ENCODE measurements at places on chromosomes 7 and 10. TPM values are rescaled to one million over a fixed set of nuclear protein-coding genes. Genes with fewer than 3 reads are reported as not detected.

DNA sequence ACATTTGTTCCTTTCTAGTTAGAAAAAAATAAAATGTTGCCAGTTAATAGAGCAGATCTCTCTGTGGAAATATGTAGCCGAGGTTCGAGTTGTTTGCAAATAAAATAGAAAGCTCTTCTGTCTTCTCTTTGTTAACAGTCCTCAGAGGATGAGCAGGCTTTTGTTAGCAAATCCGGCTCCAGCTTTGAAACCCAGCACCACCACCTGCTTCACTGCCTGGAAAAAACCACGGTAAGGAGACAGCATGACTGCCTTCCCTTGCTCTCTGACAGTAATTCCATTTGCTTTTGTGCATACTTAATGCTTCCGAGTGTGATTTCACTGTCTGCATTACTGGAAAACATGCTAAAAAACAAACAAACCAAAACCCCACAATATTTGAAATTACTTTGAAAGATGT lies 115.6 kb downstream of the TSPAN12 start:
- no peak for DNase-seq

DNA sequence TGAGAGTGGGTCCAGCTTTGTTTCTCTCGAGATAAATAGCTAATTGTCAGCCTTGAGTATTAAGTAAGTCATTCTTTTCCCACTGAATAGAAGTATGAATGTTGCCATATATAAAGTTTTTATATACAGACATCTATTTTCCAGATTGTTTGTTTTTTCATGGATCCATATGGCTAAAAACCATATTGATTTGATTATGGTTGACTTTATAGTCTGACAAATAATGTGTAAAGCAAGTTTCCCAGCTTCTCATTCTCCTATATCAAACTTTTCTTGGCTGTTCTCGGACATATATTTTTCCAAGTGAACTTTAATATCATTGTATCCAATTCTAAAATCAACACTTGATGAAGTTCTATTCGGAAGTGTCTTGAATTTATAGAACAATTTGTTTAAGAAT lies 352.4 kb upstream of the MEOX2 start:
- DNase-seq: no peak

DNA sequence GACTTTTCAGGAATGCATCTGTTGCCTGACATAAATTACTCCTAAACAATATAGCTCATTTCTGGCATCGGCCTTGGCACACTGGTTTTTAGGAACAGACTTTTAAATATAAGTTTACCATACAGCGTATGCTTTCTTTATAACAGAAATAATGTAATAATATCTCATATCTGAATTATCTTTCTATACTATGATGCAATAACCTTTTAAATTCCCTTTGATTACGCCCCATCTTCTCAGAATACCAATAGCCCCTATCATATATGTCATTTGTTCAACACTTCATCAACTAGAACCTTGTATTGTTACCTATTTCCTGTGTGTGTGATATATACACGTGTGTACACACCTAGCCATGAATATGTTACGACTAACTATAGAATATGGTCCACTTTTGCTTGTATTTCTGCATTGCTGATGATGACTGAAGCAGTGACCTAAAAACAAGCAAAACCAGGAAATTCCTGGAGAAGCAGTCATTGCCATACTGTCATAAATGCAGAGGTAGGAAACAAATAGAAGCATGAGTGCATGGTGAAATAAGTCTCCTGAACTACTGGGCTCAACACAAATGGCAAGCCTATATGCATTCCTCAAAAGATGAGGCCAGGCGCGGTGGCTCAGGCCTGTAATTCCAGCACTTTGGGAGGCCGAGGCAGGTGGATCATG lies 618.4 kb upstream of the NRP1 start:
- DNase-seq: no peak

DNA sequence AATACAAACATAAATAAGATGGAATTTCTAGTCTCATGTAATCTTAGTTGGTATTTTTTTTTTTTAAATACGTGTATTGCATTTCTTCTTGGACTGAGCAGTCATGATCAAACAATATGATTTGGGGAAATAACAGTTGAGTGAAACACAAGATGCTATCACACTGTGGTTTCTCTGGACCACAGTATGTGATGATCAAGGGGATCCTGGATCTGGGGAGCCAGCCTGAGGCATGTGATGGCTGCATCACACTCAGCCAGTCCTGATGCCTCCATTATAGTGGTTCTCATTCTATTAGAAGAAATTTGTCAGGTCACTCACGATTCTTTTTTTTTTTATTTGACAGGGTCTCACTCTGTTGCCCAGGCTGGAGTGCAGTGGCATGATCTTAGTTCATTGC lies 495.9 kb upstream of the POT1 start:
- DNase-seq: no peak

DNA sequence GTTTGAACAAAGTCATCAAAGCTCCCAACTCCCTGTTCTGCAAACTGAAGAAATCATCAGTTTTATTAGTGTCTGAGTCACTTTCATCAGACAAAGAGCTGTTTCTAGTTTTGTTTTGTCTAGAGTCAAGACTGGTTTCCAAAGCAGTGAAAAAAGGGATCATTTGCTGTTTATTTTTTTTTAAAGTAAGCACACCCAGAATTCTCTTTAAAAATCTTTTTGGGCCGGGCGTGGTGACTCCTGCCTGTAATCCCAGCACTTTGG lies 972.0 kb upstream of the CELF2 start:
- no peak for DNase-seq

- no peak for DNase-seq
These were observed 29.2 kb downstream of the GBX1 start for GRCh38 chr7:151138153-151138851.

Gene LDB3
- 1,459 TPM for total RNA-seq

Gene SLC26A4
- total RNA-seq: 0.40 TPM

DNA sequence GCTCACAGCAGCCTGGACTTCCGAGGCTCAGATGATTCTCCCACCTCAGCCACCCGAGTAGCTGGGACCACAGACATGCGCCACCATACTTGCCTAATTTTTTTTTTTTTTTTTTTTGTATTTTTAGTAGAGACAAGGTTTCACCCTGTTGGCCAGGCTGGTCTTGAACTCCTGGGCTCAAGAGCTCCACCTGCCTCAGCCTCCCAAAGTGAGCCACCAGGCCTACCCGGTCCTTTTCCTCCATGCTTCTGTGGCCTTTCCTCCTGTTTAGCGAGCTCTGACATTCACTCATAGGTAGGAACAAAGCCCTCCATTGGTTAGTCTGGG lies 50.1 kb upstream of the SRPK2 start:
- DNase-seq: no peak

- no peak for DNase-seq
These were observed 46.9 kb downstream of the STEAP1B start for GRCh38 chr7:22452960-22453558.

DNA sequence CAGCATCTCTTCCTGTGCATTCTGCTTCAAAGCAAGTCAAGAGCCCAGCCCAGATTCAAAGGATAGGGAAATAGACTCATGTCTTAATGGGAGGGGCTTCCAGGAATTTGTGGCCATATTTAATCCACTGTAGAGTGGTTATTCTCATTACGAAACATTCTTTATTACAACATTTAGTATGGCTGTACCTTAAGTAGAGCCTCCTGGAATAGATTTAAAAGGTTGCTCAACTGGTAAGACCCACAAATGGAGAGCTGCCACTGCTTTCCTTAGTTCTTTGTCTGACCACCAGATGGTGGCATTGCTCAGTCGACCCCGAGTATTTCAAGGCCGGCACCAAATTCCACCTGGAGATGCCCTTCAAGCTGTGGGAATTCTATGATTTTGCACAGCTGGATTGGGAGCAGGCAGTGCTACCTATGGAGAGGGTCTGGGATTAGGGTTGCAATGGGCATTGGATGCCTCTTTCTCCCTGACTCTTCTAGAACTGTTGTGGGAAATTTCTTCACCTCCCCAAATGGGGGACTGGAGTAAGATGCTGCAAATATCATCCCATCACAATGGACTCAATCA lies 102.2 kb downstream of the RBM20 start:
- no peak for DNase-seq

DNA sequence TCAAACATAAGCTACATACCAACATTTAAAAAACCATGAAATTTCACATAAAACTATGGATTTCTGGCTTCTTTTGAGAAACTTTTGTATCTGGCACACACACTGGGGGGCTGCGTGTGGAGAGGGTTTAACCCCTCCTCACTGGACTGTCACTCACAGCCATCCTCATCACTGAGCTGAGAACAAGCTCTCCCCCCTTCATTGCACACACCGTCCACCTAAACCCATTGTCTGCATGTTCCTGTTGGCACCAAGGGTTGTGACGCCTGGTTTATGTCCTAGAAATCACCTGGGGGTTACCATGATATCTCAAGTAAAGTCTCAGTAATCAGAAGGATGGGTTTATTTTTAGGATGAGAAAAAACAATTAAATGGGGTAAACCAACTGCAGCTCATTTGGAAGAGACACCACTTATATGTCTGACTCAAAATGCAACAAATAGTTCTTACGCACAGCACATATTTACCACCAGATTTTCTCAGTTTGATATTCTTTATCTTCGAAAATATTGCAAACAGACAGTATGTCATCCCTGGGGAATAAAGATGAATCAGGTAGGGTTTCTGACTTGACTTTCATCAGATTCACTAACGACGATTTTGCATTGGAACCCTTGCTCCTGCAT lies 218.5 kb upstream of the KLF6 start:
- no peak for DNase-seq

DNA sequence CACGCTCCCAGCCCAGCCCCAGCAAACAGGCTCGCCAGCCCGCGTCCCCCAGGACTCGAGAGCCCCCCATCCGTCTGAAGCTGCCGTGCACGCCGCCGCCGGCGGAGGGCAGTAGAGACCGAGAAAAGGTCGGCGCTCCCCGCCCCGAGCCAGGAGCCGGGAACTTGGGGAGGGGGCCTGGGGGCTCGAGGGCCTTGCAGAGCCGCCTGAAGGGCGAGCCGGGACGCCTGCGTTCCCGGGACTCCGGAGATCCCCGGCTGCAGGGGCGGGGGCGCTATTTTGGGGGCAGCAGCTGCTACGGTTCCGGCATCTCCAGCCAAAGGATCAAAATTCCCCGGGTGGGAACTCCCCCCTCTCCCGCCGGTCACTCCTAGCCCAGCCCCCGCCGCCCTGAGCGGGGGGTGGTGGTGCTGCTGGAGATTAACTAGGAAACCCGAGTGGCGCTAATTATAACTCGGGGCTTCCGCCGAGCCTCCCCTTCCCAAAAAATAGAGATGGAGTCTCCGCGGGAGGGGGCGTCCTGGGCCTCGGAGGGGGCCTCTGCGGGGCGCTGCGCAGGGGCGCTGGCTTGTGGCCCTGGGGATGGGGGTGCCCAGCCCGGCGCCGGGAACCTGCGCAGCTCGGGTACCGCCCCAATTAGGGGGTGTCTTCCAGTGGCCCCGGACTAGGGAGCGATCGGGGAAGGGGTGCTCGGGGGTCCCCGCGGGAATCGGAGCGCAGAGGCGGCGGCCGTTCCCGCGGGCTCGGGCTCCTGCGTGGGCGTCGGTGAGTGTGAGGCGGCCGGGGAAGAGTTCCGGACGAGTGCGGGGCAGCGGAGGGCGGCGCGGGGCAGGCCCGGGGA lies 608 bp downstream of the ACHE start:
- DNase-seq: peak; percentile 73

- no peak for DNase-seq
These were observed 244.7 kb downstream of the KIF20B start for GRCh38 chr10:89946106-89946505.

- DNase-seq: no peak
These were observed 2.6 kb upstream of the CAMK2G start for GRCh38 chr10:73876971-73877370.

Gene ENTPD1
- total RNA-seq: 7.5 TPM

Gene NUDT1
- 13.2 TPM for total RNA-seq

GRCh38 chr7:105218939-105219770 lies 169.6 kb downstream of the SRPK2 start:
- DNase-seq: no peak

DNA sequence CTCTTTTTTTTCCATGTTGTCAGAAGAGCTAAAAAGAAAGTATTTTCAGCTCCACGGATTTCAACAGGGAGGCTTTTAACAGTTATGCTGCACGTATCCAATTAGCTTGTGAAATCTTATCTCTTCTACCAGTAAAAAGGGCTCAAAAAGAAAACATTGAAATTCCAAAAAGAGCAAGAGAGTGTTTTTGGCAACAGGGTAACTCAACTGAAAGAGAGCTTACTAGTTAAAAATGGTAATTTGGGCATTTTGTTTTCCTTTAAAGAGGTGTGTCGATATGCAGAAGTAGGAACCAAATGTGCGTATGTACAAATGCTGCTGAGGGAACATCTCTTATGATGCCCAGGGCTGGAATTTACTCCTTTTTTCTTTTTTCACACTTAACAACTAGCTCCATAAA lies 292.8 kb downstream of the PRKG1 start:
- no peak for DNase-seq

GRCh38 chr10:70508912-70509756 lies 30.6 kb downstream of the PALD1 start:
- peak; percentile 77 for DNase-seq

- DNase-seq: no peak
These were observed 41.0 kb upstream of the DNAAF5 start for GRCh38 chr7:685540-685939.

- peak; percentile 67 for DNase-seq
These were observed 18.5 kb upstream of the SERPINE1 start for GRCh38 chr7:101108330-101108857.
